Stimulated activated CD4-positive, alpha-beta T cell treated with anti-CD3 and anti-CD28 coated beads, Interleukin-2, amount 100 ng/mL, for 24 hours (primary cell): ENCODE measurements at places on chromosomes 13 and 19.
A peak's percentile ranks its signal among the peaks of the same experiment; 100 is the strongest.

DNA sequence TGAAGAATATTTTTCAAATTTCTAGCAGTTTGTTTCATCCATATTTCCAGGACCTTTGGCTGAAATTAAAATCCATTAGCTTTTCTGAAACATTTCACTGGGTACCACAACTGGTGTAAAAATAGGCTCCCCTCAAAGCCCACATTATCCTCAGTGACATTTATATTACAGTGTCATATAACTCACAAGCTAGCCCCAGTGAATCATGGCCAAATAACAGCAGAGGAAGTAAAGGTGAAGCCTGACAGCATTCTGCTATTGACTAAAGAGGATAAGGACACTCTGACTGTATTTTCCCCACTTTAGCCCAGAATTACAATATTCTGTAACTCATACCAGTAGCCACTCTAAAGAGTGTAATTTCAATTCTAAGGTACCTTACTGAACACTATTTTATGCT, 21.9 kb downstream of the KCTD12 start:
- DNase-seq, result no peak

DNA sequence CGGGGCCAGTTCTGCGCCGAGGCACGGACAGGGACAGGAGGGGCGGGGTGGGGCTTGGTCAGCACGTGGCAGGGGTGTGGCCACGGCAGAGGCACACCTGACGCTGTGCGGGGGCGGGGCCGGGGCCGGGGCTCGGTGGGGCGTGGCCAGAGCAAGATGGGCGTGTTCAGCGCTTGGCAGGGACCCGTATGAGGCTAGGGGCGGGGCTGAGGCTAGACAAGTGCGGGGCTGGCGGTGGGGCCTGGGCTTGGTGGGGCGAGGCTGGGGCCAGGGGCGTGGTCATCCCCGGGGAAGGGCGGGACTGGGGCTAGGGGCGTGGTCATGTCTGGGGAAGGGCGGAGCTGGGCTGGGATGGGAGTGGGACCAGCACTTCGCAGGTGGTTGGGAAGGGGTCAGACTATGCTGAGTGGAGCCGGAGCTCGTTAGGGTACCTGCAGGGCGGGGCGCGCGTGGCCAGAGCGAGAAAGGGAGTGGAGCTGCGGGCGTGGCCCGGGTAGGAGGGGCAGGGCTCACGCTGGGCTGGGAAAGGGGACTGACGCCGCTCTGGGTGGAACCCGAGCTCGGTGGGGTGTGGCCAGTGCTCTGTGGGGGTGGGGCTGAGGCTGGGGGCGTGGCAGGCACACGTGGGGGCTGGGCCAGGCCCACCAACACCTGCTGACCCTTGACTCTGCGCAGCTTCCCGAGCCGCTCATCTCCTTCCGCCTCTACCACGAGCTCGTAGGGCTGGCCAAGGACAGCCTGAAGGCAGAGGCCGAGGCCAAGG, 12.8 kb downstream of the POLR2E start:
- peak; percentile 85 for DNase-seq

DNA sequence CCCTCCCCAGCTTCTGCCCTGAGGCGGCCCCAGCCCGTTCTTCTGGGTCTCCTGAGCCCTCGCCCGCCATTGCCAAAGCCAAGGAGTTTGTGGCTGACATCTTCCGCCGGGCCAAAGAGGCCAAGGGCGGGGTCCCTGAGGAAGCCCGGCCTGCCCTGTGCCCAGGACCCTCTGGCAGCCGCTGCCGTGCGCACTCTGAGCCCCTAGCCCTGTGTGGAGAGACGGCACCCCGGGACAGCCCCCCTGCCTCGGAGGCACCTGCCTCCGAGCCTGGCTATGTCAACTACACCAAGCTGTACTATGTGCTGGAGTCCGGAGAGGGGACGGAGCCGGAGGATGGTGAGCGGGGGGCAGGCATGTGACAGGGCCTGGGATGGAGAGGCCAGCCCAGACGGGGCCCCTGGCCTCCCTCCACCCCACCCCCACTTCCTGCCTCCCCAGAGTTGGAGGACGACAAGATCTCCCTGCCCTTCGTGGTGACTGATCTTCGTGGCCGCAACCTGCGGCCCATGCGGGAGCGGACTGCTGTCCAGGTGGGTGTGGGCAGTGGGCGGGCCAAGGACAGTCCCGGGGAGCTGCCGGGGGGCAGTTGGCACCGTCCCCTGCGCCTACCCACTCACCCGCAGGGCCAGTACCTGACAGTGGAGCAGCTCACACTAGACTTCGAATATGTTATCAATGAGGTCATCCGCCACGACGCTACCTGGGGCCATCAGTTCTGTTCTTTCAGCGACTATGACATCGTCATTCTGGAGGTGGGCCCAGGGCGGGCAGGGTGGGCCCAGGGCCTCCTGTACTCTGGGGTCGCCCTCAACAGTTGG, 7.0 kb downstream of the DCAF15 start:
- no peak for DNase-seq

- DNase-seq, result no peak
Observed at GRCh38 chr13:62292714-62293480, 877.2 kb upstream of the PCDH20 start.

DNA sequence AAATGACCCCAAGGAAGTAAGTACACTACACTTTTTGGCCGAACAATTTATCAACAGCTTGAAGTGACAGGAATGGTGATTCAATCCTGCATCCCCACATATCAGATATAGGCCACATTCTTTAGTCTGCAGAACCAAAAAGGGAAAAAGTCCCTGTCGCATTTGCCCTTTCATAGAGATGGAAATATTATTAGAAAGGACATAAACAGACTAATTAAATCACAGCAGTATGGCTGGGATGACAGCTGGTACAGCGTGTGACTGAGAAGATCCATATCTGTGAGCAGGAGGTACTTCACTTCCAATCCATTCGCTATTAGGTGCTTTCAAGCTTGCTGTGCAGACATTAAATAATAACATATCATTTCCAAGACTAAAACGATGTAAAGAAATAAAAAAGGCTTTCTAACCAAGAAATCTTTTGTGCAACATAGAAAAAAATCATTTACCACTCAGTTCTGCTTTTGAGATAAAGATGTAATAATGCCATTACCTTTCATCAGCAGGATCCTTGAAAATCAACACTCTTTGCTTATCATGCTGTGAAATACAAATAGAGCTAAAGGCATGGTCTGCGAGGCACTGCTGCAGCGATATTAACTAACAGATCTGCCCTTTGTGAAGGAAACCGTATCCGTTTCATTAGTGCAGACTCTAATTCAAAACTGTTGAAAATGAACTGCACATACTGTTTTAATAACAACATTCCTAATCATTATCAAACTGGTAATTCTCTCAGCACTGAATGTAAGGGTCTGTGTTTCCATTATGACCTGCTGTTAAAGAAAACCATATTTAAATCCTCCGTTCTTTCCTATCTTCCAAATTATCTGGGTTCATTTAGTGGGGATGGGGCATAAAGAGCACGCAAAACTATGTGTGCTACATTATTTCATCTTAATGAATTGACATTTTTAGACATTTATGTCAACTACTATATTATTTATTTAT, 245.6 kb downstream of the DACH1 start:
- no peak for DNase-seq

DNA sequence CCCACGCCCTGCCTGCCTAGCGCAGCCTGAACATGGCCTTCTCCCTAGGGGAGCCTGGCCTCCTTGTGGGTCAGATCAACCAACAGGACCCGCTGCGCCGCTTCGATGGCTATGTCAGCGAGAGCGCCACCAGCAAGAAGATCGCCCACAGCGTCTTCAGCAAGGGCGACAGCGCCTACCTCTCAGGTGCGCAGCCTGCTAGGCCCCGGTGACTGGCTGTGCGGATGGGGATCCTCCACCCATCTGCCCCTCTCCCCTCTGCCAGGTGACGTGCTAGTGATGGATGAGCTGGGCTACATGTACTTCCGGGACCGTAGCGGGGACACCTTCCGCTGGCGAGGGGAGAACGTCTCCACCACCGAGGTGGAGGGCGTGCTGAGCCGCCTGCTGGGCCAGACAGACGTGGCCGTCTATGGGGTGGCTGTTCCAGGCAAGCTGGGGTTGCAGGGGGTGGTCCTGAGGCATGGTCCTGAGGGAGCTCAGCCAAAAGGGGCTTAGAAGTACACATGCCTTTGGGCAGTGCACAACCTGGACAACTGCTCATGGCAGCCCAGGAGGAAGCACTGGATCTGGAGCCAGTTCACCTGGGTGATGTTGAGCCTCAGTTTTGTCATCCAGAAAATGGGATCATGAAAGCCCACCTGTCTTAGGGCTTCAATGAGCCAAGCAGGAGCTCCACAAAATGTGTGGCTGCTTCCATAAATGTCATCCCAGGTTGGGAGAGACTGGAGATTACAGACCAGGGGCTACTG, 10.8 kb upstream of the PGLS start:
- no peak for DNase-seq

GRCh38 chr13:113090806-113091205, 14.8 kb upstream of the F7 start:
- no peak for DNase-seq

GRCh38 chr19:996051-996838, 4.0 kb upstream of the GRIN3B start:
- peak; percentile 64 for DNase-seq

- DNase-seq, result no peak
Observed at GRCh38 chr19:29745253-29745652, 30.2 kb upstream of the C19orf12 start.

GRCh38 chr19:13794398-13794756, 866 bp upstream of the ZSWIM4 start:
- DNase-seq, result no peak

DNA sequence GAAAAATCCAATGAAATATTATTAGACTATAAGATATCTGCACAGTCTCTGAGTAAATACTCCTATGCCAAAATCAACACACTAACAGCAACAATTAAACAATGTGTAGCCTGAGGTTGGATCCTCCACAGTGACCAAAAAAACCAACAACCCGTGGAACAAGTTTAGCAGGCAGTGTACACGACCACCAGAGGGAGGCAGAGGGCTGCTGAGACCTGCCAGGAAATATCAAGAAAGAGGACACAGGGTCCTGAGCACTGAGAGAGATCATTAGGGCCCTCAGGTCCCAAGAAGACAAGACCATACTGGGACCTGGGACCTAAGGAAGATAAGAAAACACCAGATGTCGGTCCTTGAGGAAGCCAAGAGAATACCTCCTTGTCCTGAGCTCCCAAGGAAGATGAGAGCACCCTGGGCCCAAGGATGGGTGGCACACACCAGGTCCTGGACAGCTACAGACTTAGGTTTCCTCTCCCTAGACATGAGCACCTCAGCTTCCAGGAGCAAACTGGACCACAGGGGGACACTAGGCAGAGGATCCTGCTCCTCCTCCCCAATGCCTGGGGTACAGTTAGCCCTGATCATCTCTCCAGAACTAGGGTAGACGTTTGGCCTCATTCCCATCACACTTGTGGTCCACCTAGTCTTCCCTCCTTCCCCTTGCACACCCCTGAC, 822 bp upstream of the ZNF274 start:
- DNase-seq, result peak; percentile 73

DNA sequence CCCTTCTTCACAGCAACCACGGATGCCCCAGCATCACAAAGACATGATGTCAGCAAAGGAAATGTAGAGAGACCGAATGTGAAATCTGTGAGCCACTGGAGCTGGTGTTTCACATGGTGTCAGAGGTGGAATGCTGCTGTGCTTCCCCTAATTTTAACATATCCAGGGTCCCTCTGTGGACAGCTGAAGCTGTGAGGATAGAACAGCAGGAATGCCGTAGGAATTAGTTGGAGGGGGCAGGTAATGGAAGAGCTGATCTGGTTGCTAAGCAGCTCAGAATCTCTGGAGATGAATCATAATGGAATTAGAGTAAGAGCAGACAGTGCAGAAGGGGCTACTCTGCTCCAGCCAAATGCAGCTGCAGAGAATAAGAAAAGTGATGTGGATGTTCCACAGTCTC, 68.9 kb upstream of the ZNF835 start:
- DNase-seq, result no peak

DNA sequence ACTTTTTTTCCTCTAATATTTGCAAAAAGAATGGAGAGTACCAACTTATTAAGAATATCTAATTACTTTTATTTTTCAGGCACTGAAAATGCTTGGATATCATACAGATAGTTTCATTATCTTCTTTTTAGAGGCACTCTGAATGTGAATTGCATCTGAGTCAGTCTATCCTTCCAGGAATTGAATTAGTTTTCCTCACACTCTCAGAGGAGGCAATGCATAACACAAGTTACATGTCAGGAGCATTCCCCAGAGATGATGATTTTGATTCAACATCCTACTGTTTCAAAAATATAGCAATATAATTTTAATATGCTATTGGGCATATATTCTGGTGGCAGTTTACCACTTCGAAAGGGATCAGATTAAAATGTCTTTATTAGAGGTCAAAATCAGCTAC, 1315.4 kb downstream of the PCDH9 start:
- DNase-seq, result no peak

DNA sequence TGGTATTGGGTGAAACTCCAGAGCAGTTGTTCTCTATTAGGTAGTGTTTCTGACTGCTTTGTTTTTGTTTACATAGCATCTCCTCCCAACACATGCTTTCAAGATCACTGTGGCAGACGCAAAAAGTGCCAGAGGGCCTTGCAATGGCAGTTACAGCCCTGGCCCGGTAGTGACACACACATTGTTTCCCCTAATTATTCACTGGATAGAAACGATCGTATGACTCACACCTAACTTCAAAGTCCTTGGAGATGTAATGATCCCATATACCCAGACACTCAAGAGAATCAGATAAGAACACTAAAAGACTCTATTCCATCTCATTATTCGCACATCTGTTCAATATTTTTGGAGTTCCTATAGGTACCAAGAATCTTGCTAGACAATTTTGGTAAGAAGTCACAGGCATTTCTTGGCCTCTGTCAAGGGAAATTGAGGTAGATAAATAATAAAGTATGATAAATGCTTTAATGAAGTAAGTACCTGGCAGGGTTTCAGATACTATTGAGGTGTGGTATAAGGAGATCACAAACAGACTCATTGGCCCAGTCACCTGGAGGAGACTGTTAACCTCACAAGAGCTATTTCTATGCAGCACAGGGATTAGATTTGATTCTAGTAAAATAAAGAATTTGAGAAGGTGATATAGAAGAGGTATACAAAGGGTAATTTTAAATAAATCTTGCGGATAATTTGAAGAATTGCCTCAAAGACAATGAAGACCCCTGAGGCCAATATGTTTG, 485.3 kb downstream of the SLITRK6 start:
- DNase-seq, result no peak

DNA sequence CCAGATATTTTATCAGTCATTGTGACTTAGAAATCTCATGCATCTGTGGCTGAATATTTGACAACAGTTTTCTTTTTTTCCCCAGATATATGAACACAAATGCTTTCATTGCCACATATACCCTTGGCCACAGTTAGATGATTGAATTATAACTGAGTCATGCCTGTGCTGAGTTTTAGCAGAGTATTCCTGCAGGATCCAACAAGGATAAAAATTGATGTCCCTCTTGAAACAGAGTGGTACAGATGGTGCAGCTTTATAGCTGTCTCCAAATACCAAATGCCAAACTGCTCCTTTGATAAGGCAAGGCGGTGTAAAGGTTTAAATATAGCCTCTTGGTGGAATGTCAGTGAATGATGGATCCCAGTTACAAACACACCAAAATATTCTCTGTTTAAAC, 428.5 kb downstream of the GPC6 start:
- no peak for DNase-seq
